ENCODE measurements at places on chromosomes 7 and 10.

- DNase-seq, result no peak
Observed at GRCh38 chr7:28955356-28955717, 2.8 kb downstream of the TRIL start.

DNA sequence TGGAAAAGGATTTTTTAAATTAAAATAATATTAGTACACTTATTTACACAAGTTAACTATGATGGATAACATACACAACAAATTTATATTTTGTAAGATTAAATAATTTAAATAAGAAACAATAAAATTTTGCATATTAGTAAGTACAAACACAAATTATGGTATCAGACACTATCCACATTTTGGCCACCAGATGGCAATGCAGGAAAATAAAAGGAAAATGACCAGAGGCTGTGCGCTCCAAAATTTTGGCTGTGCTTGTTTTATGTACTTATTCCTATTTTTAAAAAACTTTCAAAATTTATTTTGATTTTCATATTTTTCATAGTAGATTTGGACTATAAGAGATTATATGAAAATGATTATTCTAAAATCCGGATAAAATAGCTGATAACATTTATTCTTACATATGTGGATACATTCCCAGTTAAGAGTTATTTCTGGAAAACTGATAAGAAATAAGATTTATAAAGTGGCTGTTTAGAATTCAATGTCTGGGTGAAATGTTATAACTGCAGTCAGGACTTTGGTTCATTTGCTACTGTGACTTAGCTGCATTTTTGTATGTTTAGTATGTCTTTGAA is 274.7 kb upstream of the HGF start:
- peak; percentile 25 for DNase-seq

DNA sequence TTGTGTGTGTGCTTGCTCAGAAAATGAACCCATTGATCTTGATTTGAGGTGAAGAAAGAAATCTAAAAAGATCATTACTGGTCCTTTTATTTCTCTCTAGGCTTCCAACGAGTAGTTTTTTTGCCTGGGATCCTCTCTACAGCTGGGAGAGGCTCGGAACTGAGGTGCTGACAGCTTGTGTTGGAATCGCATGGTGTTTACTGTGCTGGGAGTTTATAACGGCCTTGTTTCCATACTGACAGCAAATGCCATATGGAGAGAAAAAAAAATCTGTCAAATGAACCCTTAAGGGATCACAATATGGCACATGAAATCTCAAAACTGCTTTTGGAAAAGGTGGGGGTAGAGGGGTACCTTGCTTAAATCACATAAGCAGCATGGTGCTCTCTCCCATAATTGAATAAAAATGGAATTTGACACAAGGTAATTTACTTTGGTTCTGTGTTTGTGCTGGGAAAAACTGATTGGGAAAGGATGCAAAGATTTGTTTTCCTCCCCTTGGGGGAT is 165.0 kb downstream of the RGS10 start:
- DNase-seq, result no peak

- DNase-seq, result no peak
Observed at GRCh38 chr10:69340695-69341094, 62.4 kb downstream of the HK1 start.

GRCh38 chr10:71044720-71045119 is 156.4 kb upstream of the PCBD1 start:
- no peak for DNase-seq

DNA sequence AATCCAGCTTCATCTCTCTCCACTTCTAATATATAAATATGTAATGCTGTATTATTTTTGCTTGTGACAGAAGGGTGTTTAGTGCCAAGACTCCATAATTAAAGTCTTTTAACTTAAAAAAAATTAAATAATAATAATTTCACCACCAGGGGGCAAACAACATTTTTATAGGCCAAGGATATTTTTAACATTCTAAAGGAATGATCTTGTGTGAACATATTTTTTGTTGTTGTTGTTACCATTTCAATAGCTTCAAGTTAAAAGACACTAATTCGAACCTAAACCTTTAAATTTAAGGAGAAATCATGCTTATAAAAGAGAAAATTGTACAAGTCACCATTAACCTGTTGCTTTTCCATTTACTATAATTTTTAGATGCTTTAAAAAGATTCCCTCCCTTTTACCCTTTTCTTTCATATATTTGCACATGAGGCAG is 7.5 kb upstream of the DNAJC1 start:
- DNase-seq, result no peak

DNA sequence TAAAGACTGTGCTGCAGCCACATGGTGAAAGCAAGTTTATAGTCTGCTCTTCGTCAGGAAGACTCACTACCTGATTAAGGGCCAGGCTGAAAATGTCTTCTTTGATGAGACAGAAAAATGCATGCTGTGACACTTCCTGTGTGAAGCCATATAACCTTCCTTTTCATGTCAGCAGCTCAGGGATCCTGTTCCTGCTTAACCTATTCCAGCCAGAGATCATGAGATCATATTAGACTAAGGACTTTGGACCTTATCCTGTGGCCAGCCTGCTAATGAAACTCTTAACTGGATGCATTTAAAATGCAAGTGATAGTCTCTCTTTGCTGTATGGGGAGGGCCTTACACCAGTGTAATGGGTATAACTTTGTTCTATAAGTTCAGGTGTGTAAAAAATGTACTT is 165.2 kb downstream of the PTEN start:
- DNase-seq, result no peak

GRCh38 chr10:61941202-61941681 is 39.7 kb downstream of the ARID5B start:
- no peak for DNase-seq

DNA sequence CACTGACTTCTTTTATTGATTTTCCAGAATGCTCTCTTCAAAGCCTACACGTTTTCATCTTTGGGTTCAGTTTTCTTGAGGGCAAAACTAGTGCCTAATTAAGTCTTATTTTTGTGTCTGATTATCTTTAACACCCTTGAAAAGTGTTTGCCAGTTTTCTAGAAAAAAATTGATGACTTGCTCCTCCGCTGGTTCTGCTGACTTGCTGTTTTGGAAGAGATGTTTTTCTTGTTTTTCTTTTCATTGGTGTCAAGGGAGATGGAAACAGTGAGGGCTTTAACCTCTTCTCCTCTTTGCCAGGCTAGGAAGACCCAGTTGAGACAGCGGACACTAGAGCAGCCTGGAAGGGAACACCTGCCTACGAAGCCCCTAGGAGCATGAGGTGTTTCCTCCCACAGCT is 123.7 kb upstream of the EEPD1 start:
- no peak for DNase-seq

DNA sequence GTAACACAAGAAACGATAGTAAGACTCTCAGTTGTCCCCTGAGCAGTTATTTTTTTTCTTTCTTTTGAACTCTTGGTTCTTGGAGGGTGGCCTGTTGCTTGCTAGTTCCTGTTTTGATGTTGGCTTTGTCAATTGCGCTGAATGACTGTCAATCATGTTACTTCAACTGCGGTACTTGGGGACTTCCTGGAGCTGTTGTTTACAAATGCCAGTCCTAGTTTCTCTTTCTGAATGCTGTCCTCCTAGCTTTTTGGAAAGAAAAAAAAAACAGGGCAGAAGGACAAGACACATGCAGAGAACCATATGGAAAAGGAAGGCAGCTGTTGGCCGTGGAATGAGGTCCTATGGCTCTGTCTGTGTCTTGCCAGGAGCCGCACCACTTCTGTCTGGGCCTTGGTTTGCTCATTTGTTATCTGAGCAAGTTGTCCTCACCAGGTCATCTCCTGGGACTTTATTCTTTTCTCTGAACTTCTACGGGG is 7.0 kb upstream of the PDCD4 start:
- no peak for DNase-seq

Measured in stimulated activated CD8-positive, alpha-beta memory T cell treated with anti-CD3 and anti-CD28 coated beads, Interleukin-4, amount 100 ng/mL, for 48 hours (primary cell).